ENCODE measurements at places on chromosomes 5 and 9.

DNA sequence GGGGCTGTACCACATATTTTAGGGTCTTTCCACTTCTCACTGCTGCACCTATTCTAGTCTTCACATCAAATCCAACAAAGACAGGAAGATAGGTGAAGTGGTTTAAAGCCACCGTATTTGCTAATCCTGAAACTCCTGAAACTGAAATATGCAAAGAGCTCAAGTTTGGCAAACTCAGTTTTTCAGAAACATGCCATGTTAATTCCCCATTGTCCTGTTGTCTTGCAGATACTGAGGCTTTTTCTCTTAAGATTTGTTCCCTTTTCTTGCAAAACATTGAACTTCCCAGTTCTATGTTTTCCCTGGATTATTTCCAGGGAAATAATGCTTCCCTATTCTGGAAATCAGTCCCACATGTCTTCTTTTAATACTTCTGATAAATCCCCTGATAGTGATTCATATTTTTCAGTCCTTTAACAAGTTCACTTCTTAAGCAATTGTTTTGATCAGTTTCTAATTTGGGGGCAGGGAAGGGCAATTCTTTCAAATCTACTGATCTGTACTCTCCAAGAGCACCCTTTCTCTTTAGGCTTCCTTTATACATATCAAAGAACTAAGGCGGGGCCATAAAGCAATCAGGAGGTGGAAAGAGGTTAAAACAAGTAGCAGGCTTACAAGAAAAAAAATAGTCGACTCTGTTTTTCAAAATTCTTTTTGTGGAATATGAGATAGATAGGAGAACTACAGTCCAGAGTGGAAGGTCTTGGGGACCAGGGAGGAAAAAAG is 648.5 kb downstream of the BNC2 start:
- no peak for DNase-seq

GRCh38 chr9:136860933-136861873 is 4.9 kb downstream of the EDF1 start:
- no peak for DNase-seq

GRCh38 chr5:180815293-180815917 is 12.8 kb upstream of the MGAT1 start:
- no peak for DNase-seq

- no peak for DNase-seq
Measured at GRCh38 chr5:40206030-40206429, 473.7 kb upstream of the PTGER4 start.

DNA sequence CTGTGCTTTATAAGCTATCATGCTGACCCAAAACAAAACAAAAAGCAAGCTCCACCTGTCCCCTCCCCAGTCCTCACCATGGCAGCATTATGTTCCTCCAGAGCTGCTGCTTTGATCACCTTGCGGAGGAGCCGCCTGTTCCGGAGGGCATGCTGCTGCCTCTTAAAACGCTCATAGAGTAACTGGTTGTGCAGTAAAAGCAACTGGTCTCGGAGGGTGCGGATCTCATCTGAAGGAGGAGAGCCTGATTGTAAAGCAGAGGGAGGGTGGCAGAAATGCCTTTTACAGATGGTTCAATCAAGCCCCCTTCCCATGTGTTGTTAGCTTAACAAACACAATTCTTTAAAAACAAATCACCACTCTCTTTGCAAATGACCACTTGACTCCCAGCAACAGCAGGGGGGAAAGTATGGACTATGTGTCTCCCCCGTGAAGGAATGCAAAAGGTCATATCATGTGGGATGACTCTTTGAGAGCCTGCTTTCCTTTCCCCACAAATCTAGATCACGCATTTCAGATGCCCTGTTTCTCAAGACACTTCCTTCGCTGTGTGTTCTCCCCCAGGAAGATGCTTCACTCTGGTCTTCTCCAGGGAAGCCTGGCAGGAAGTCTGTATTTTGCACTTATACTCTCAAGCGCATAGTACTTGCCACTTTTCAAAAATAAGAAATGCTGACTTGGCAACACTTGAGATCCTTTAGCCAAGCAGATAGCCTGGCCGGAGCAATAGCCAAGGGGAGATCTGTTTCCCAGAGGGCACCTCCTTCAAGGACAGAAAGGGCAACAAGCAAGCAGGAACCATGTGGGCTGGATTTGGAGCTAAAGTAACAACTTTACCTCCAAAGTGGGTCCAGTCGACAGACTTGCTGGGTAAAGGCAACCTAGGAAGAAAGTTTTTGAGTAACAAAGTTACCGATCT is 25.1 kb downstream of the SPACA9 start:
- DNase-seq: no peak

GRCh38 chr5:172886476-172886875 is 52.4 kb downstream of the ERGIC1 start:
- DNase-seq: no peak

DNA sequence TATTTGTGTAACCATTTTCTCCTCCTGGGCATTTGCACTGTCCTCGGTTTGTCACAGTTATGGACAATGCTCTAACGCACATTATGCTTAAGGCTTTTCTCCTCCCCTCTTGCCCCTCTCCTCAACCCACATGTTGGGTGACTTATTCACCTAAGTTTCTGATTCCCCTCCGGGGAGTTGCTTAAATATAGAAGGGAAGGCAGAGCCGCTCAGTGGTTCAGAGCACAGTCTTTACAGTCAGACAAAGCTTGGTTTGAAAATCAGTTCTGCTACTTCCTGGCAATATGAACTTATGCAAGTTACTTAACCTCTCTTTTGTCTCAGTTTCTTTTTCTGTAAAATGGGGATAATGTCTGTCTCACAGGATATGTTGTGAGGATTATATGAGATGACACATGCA is 41.2 kb upstream of the SPRY4 start:
- DNase-seq: no peak

DNA sequence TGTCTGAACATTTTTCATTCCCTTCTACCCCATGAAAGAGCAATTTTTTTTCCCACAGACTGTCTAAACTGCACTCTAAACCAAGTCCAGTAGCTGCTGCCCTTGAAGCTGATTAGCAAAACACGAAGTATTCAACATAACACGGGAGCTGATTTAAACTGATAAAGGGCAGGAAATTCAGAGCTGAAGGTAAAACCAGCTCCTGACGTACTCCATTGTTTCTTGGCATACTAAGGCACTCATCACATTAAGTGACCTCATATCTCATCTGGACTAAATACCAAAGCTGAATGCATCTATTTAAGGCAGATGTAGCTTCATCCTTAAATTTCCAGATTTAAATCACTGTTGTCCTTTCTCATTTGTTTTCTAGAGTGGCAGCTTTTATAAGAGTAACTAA is 12.0 kb downstream of the GDF9 start:
- DNase-seq: no peak

GRCh38 chr9:2015581-2016407 is 647 bp downstream of the SMARCA2 start:
- DNase-seq: peak; percentile 35

- DNase-seq: no peak
Measured at GRCh38 chr9:110076894-110077725, 130.8 kb downstream of the C9orf152 start.

DNA sequence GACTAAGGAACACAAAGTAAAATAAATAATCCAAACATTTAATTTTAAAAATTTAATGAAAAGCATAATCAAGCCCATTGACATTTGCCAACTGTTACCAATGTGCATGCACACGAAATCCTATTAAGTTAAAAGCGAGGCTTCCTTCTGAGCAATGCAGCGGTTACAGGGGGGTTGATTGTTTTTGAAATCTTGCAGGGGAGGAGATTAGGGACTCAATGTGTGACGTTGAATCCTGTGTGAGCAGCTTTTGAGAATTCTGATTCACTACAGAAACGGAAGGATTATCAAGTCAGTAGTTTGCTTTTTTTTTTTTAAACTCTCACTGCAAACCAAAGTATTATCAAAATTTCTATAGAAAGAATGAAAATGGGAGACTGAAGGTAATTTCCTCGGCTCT is 109.5 kb downstream of the PRKACG start:
- no peak for DNase-seq

DNA sequence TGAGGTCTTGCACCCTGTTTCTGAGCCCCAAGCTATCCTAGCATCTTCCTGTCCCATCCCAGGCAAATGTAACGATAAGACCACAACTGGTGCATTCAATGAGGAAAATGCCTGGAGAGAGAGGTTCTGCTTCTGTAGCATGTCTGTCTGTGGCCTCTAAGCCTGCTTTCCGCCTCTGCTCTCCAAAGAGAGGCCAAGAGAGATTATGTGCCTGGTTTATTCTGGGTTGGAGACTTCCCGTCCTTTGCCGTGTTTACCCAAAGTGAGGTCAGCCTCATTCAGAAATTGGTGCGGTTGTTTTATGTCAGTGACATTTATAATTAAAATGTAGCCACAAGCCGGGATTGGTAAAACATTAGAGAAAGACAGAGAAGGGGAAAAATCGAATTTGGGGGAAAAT is 77.8 kb downstream of the FGF1 start:
- DNase-seq: no peak

DNA sequence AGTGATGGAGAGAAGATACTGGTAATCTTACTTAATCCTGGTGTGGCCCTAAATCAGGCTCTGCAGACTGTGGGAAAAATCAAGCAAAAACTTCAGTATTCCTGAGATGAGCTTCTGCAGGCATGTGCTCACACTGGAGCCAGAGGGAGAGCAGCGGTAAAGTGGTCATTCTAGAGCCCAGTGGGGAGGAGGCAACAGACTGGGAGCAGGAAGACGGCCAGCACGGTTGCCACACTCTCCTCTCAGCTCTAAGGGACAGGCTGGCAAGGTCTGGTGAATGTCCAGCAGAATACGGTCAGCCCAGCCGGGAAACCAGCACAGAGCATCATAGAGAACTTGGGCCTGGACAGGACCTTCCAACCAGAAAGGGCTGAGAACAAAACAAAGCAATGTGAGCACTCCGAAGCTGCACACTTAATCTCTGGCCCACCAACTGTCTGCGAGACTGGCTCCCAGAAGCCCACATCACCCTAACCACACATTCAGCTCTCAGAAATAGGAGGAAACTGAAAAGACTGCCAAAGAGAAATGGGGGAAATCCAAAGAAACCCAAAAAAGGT is 30.3 kb downstream of the MED27 start:
- no peak for DNase-seq
